IgD-negative memory B cell (primary cell): ENCODE measurements at places on chromosomes 6 and 20. TPM values are rescaled to one million over a fixed set of nuclear protein-coding genes. Genes with fewer than 3 reads are reported as not detected.

Gene XKR7
- polyA plus RNA-seq: not detected

Gene IL17A
- not detected for polyA plus RNA-seq

Gene GSTA2
- not detected for polyA plus RNA-seq

Gene SLCO4A1
- 3.4 TPM for polyA plus RNA-seq

Gene SPATA25
- polyA plus RNA-seq: not detected

Gene BTBD9
- 15.2 TPM for polyA plus RNA-seq
